ENCODE measurements at places on chromosomes 3 and 15.
A peak's percentile ranks its signal among the peaks of the same experiment; 100 is the strongest.

DNA sequence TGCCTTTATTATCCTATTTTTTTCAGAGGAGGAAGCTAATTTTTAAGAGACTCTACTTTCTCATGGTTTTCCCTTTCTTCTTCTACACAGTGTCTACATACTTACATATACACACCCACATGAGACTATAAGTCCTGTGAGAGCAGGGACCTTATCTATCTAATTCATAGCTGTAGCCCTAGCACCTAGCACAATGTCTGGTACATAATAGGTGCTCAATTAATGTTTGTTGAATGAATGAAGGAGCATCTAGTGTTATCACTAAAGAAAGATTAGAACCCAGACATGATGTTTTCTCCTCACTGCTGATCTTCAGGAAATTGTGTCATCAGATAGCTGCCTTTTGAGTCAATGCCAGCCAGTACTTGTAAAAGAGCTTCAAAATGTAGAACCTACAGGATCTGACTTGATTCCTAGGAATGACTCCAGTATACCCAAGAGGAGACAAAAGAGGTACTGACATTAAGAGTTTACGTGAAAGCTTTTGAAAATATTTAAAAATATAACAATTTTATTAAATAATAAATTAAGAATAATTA, 2.5 kb downstream of the SCG5 start:
- H3K27me3 ChIP-seq, result peaks cover 8% of the 10 kb centered on the region
- peaks cover 10% of the 10 kb centered on the region for H3K4me1 ChIP-seq
- no peak overlapping the region for H3K4me3 ChIP-seq
- H3K36me3 ChIP-seq, result no peaks in the 10 kb centered on the region
- no peak overlapping the region for H3K27ac ChIP-seq

GRCh38 chr3:194277786-194278130, 73.4 kb downstream of the CPN2 start:
- peak overlapping the region; percentile 82 for H3K27ac ChIP-seq
- H3K36me3 ChIP-seq, result no peaks in the 10 kb centered on the region
- H3K4me3 ChIP-seq, result no peak overlapping the region
- peaks cover 21% of the 10 kb centered on the region for H3K4me1 ChIP-seq
- peak; percentile 18 for DNase-seq
- no peaks in the 10 kb centered on the region for H3K27me3 ChIP-seq

DNA sequence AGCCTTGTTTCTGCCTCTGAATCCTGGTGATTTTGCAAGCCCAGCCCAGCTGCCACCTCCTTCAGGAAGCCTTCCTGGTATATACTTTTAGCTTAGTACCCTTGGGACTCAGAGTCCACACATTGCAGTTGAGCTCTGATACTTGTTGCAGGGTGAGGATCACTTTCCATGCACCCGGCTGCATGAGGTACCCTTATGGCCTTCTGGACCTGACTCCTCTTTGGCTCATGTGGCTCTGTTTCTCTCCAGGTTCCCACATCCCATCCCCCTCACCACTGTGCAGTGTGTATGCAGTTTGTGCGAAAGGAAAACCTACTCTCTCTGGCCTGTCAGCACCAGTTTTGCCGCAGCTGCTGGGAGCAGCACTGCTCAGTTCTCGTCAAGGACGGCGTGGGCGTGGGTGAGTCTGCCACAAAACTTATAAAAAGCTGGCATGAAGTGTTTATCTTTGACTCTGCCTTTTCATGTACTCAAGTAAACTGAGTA, 23.1 kb upstream of the P4HTM start:
- no peak overlapping the region for H3K4me3 ChIP-seq
- H3K36me3 ChIP-seq, result peaks cover 38% of the 10 kb centered on the region
- peak; percentile 41 for DNase-seq
- H3K27me3 ChIP-seq, result no peaks in the 10 kb centered on the region
- H3K27ac ChIP-seq, result no peak overlapping the region

DNA sequence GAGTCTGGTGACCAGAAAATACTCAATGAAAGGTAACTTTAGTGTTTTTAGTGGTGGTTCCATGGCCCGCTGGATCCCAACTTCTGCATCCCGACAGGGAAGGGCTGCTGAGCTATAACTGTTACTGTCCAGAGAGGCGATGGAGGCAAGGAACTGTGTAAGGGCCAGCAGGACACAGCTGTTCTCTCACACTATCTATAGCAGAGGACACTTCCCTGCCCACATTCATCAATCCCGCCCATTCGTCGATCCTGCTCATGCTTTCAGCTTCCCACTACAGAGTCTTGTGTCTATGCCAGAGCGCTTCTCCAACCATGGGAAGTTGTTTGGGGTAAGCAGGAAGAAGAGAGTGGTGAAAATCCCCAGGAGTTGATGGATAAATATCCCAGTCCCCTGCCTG, 8.4 kb downstream of the COLQ start:
- H3K36me3 ChIP-seq, result no peaks in the 10 kb centered on the region
- no peak for DNase-seq
- no peaks in the 10 kb centered on the region for H3K4me1 ChIP-seq
- H3K4me3 ChIP-seq, result no peak overlapping the region
- no peaks in the 10 kb centered on the region for H3K27me3 ChIP-seq
- no peak overlapping the region for H3K27ac ChIP-seq
